ENCODE measurements at places on chromosomes 7 and 10.

DNA sequence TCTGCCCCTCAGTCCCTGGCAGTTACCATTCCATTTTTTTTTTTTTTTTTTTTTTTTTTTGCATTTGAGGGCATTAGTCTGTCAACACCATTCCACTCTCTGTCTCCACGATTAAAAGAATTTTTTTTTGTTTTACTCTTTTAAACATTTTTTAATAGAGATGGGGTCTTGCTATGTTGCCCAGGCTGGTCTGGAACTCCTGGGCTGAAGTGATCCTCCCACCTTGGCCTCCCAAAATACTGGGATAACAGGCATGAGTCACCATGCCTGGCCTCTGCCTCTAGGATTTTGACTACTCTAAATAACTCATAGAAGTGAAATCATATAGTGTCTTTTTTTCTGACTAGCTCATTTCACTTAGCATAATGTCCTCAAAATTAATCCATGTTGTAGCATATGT is 16.5 kb upstream of the CLDN3 start:
- DNase-seq = no peak

GRCh38 chr10:25851548-25851947 is 82.5 kb upstream of the MYO3A start:
- no peak for DNase-seq

GRCh38 chr7:220151-220841 is 27.9 kb downstream of the FAM20C start:
- no peak for DNase-seq

GRCh38 chr7:46468753-46469356 is 547.8 kb upstream of the IGFBP3 start:
- no peak for DNase-seq

DNA sequence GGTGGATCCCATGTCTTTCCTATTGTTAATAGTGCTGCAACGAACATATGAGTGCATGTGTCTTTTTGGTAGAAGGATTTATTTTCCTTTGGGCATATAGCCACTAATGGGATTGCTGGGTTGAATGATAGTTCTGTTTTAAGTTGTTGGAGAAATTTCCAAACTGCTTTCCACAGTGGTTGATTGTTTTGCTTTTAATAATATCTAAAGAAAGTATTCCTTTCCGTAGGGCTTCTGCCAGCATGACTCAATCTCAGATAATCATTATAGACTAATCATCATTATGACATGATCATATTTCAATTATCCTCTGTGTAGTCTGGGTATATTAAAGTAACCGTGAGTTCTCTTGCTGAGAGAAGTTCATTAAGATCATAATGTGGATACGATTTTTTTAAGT is 110.2 kb upstream of the KMT2E start:
- no peak for DNase-seq

GRCh38 chr10:116699471-116700150 is 42.8 kb downstream of the HSPA12A start:
- DNase-seq = no peak

GRCh38 chr10:2897619-2898508 is 169.5 kb upstream of the PFKP start:
- no peak for DNase-seq

- DNase-seq = no peak
Observed at GRCh38 chr10:132075909-132076577, 10.3 kb downstream of the JAKMIP3 start.

DNA sequence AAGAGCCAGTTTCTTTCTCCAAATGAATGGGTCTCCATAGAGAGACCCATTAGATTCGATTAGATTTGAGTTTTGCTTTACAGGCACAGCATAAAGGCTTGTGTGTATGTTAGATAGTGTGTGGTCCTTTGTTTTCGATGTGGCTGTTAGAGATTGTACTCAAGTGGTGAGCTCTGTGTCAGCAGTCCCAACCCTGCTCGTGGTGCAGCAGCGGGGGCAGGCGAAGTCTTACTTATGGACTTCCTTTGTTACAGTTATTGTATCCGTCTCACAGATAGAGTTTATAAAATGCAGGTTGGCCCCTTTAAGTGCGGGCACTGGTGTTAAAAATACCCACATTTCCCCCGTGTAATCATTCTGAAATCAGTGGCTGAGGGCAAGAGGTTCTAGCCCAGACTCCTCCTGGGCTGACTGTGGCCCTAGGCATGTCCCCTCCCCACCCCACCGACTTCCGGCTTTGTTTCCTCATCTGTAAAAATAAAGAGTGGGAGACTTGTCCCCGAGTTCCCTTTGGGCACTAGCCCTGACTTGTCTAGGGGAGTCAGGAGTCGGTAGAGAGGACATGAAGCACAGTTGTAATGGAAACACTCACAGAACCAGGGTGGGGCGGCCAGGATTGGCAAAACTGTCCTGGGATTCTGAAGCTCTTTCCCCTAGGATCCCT is 28.6 kb downstream of the MTURN start:
- DNase-seq = no peak

- DNase-seq = no peak
Observed at GRCh38 chr7:132548489-132549078, 27.7 kb downstream of the PLXNA4 start.

DNA sequence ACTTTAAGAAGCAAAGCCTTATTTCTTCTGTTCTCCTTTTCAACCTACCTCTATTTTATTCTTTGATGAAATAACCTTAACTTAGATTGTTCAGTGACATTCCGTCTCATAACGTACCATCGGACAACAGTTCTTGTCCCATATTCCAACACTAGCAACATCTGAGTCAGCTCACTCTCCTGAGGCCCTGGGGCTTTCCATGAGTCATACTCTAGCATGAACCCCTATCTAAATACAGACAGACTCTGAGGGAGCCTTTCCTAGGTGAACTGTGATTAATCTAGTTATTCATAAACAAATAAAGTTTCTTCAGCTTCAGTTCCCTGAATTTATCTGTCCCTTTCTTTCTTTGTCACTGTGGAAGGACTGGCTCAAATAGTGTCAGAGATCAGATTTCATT is 168.7 kb upstream of the LYZL1 start:
- DNase-seq = no peak

- no peak for DNase-seq
Observed at GRCh38 chr10:19815036-19815730, 1.0 kb upstream of the PLXDC2 start.

DNA sequence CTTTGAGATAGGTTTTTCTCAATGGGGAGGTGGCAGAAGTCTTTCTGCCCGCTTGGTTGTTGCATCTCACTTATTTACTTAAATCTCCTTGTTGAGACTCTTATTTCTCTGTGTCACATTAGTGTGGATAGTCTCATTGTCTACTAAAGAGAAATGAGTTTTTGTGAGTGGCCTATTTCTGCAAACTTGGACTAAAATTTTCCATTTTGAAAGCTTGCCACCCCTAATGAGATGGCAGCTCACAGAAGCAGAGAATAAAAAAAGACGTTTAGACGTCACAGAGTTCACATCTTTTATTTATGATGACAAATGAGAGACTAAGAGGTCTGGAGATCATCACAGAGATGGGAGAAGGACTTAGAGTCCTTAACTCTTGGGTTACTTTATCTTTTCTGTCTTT is 262.7 kb upstream of the PHYHIPL start:
- DNase-seq = no peak

GRCh38 chr10:125768219-125768855 is 7.3 kb downstream of the MMP21 start:
- no peak for DNase-seq

DNA sequence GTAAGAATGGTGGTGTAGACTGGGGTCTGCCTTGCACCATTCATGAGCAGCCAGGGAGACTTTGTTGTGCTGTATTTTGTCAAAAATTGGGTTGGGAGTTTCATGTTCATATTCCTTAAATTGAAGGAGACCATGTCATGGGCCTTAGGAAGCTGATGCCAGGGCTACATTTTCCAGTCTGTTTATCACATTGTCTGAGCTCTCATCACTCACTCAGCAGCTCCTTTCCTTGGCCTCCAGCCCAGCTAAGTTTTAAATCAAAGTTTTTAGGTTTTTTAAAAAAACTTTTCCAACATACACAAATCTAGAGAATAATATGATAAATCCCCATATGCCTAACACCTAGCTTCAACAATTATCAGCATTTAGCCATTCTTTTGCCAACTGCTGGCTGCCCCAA is 12.6 kb upstream of the FAM13C start:
- DNase-seq = no peak

GRCh38 chr10:46517541-46517940 is 38.9 kb downstream of the GPRIN2 start:
- DNase-seq = no peak

GRCh38 chr7:24911213-24911603 is 68.8 kb downstream of the OSBPL3 start:
- DNase-seq = no peak

DNA sequence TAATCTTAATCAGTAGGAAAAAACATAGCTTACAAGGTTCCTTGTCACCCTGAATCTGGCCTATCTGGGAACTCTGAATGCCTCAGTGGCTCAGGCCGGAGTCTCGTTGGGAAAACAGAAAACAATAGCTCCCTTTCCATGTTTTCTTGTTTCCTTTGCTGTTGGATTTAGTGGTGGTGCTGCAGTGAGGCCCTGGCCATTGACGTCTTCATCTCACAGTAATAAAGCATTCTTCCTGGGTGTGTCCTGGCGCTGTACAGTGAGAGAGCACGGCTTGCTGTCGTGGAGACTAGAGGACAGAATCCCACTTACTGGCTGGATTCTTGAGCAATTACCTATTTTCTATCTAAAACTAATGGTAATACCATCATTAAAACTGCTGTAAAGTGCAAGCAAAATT is 1.3 kb upstream of the SPOCK2 start:
- DNase-seq = no peak

DNA sequence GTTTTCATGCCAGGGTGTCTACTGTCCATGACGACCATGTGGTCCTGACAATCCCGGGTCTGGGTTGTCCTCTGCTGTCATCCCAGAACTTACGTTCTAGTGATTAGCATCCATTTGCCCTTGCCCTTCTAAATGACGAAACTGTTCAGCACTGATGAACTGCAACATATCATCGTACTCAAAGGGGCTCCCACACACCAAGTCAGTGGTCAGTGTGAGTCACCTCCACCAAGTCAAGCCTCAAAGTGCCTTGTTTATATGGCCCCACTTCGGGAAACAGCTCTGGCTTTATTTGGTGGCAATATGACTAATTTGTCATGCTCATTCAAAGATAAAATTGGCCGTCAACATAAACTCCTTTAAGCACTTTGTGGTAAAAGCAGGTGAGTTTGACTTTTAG is 110.7 kb downstream of the FRMD4A start:
- no peak for DNase-seq

DNA sequence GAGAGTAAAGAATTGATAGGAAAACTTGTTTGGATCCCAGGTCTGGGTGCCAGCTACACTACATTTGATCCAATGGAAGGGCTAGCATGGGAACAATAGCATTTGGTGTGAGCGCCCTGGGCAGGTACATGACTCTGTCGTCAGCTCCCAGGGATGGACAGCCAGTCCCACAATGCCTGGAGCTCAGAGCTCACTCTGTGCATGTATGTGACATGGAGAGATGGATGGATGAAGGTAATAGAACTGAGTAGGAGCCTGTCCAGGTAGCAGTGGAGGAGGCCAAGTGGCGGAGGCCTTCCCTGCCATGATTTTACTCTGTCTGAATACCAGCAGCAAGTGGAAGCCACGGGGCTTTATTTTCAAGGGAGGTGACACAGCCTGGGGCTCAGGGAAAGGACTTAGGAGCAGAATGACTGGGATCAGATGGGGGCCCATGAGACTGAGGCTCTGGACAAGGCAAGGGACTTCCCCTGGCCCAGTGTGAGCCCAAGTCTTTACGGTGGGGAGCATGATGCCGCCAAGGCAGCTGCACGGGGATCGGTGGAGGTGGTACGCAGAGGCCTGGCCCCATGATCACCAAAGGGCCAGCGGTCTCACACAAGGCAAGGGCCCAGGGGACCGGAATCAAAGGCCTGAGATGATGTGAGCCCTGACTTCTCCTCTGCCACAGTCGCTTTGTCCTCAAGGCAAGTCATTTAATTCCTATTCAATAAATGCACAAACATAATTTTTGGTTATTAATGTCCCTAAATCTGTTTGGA is 5.9 kb downstream of the PTPRE start:
- DNase-seq = no peak

- no peak for DNase-seq
Observed at GRCh38 chr7:55036950-55037736, 18.3 kb downstream of the EGFR start.
